Dermis microvascular lymphatic vessel endothelial cell (primary cell): ENCODE measurements at places on chromosomes 3 and 15. TPM values are rescaled to one million over a fixed set of nuclear protein-coding genes. Genes with fewer than 3 reads are reported as not detected.

The KBTBD8 gene
- 1.0 and 1.8 TPM in 2 replicates for total RNA-seq

The SLC12A1 gene
- total RNA-seq, result not detected in 2 replicates

The CYP1A2 gene
- under 0.01 TPM in 2 replicates for total RNA-seq

The CACNA2D3 gene
- total RNA-seq, result not detected in 2 replicates

The PP2D1 gene
- not detected in 2 replicates for total RNA-seq

The SYNPR gene
- not detected in 2 replicates for total RNA-seq

The CHRM5 gene
- under 0.01 and 0.13 TPM in 2 replicates for total RNA-seq

The POU1F1 gene
- total RNA-seq, result not detected in 2 replicates

The SAMMSON gene
- total RNA-seq, result not detected in 2 replicates

The CHRFAM7A gene
- 0.76 and 1.7 TPM in 2 replicates for total RNA-seq

The FHIT gene
- 0.51 and 2.0 TPM in 2 replicates for total RNA-seq

The SIDT1 gene
- under 0.01 TPM in 1 of 2 replicates, not detected in the other for total RNA-seq
